ENCODE measurements at places on chromosomes 5 and 9. TPM values are rescaled to one million over a fixed set of nuclear protein-coding genes. Genes with fewer than 3 reads are reported as not detected.

Gene ANXA1
- total RNA-seq: 93.2 TPM

- no peak for DNase-seq
Observed at GRCh38 chr9:93185266-93186214, 1.6 kb downstream of the WNK2 start.

Gene TAF11L5
- total RNA-seq: not detected

DNA sequence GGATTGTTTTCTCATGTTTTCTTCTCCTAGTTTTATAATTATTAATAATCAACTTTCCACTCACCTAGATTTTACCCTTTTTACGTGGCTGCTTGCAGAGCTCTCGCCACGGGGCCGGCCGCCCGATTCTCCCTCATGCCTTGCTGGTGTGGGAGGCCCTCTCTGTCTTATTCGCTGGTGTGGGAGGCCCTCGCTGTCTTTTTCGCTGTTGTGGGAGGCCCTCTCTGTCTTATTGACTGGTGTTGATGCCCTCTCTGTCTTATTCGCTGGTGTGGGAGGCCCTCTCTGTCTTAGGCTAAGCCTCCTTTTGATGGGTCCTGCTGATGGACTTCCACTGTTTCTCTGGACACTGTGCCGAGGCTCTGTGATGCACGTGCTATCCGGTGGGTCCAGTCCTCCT, 161.3 kb upstream of the IRX2 start:
- no peak for DNase-seq

DNA sequence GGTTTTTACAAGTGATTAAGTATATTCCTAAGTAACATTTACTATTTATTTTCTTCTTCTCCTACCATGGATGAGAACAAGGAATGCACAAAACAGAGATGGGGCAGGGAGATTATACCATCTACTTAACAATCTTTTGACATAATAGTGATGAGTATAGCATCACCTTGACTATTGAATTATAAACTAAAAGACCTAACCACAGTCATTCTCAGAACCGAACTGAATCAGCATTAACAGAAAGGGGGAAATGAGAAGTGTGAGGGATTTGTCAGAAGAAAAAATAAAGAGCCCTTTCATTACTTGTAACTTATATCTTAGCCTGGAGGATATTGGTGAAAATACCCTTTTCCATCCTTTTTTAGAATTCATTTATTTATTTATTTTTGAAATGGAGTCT, 21.9 kb downstream of the OR2Y1 start:
- no peak for DNase-seq

DNA sequence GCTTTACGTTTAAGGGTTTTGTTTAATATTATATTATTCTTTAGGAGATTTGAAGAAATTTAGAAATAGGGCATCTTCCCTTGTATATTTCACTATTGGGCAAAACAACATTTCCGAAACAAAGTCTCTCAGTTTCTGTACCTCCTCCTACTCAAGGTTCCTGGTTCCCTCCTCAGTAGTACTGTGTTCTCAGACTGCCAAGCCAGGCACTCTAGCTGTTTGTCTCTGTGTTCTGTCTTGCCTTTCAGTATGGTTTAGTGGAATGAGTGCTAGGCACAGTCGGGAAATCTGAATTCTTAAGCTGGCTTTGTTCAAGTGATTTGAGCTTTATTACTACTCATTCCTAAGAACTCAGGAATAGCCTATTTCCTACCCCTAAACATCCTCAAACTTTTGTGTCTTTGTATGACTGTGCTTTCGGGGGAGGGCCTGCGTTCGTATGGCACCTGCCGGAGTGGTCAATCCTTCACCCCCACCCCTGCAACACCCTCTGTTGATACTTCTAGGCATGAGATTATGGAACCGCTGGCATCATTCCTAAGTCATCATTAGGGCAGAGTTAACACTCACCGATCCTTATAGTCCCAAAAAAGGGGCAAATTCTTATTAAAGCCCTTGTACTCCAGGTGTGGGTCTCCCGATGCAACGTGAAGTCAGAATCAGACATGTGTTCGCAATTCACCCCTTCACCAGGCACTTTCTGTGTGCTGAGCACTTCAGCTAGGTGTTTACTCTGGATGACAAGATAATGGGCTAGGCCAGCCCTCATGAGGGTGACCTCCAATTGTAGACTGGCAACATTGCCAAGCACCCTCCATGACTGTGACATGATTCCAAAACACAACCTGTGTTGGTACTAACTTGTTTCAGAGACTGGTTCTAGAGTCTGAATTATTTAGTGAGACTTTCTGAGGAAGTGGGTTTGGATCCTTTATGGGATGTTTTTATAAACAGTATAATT, 24.5 kb downstream of the SNX18 start:
- DNase-seq: no peak

Measured in CD8-positive, alpha-beta memory T cell (primary cell).